ENCODE measurements at places on chromosomes 7 and 10. TPM values are rescaled to one million over a fixed set of nuclear protein-coding genes. Genes with fewer than 3 reads are reported as not detected.

Gene POT1
- 33.9 TPM for total RNA-seq

Gene ZNF273
- total RNA-seq: 13.3 TPM

Gene TDRD1
- 0.25 TPM for total RNA-seq

Gene ZKSCAN5
- total RNA-seq: 12.1 TPM

Gene TMEM270
- not detected for total RNA-seq

Gene FOXI2
- not detected for total RNA-seq

Gene PTPRZ1
- not detected for total RNA-seq

Gene ARHGAP22
- total RNA-seq: 0.27 TPM

Gene ADAP1
- 14.8 TPM for total RNA-seq

Gene FXYD4
- total RNA-seq: not detected

Gene ABCB4
- not detected for total RNA-seq

GRCh38 chr7:105677817-105678573 is 96.7 kb upstream of the EFCAB10 start:
- DNase-seq: peak; percentile 81

DNA sequence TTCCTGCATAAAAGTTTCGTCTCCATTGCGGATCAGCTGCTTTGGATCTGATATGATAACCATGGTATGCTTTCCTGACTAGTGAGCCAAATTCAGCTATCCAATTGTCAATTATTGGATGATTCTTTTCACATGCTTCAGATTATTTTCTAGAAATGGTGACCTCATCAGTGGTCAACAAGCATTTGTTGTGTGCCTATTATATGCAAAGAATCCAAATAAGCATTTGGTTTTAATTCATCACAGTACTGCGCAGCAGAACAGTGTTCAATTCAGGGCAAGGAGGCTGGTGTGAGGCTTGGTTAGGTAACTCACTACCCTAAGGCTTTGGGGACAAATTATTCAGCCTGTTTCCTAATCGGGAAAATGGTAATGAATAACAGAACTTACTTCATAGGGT is 200.5 kb downstream of the SKAP2 start:
- no peak for DNase-seq

DNA sequence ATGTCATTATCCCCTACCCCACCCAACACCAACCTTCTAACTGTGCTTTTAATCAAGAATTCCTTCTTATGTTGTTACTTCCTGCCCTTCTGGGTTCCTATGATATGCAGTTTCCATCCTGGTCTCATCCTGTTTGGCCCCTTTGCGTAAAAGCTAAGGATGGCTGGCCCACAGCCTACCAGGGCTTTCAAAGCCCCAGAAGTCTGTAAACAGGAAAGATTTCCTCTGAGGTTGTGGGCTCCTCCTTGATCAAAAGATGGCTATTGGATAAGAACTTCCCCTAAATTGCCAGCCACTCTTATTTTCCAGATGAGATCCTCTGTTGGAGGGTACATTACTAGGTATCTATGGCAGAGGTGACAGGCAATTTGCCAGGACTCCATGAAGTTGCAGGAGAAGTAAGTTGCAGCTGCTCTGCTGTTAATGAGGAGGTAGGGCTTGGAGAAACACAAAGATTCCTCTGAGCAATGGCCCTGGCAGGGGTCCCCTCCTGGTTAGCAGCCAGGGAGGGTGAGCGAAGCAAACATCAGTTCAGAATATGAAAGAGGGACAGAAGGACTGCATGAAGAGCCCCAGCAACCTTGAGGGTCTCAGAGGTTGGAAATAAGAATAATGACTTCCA is 32.1 kb downstream of the NRP1 start:
- no peak for DNase-seq

GRCh38 chr10:101774589-101775272 is 1.2 kb downstream of the FGF8 start:
- DNase-seq: peak; percentile 35

- no peak for DNase-seq
These were observed 11.9 kb downstream of the ZNF777 start for GRCh38 chr7:149448961-149449360.

GRCh38 chr10:33674491-33674890 is 340.0 kb upstream of the NRP1 start:
- DNase-seq: no peak

DNA sequence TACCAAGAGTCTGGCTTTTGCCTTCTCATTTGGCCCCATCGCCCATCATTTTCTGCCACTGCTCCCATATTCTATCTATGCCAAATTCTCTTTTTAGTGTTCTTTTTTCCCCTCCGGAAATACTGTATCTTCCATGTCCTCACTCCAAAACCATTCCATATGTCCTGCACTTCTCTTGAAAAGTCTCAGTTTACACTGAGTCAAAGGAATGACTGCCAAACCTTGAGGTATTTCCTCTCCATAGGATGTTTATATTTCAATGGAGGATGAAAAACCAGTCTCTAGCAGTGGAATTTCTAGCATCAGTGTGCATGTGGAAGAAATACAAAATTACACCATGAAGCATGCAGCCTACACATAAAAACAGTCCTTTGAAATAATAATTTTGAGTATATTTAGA is 121.4 kb upstream of the PHYHIPL start:
- no peak for DNase-seq

DNA sequence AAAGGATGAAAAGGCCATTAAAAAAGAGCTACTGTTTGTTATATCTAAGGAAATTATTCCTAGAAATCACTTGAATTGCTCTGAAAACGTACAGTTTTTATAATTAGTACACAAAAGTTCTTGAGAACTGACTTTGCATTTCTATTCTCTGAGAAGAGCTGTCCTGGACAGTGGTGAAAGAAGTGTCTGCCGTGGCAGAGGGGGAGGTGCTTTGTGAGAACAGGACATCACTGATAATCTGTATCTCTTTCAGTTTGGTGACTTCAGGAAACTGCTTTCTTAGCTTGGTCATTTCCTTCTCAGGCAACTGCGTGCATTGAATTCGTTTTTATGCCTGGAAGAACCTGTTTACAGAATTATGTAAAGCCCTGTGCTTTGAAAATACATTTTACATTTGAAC is 52.1 kb downstream of the POLL start:
- no peak for DNase-seq

GRCh38 chr10:103786020-103786419 is 69.4 kb downstream of the SH3PXD2A start:
- DNase-seq: no peak

DNA sequence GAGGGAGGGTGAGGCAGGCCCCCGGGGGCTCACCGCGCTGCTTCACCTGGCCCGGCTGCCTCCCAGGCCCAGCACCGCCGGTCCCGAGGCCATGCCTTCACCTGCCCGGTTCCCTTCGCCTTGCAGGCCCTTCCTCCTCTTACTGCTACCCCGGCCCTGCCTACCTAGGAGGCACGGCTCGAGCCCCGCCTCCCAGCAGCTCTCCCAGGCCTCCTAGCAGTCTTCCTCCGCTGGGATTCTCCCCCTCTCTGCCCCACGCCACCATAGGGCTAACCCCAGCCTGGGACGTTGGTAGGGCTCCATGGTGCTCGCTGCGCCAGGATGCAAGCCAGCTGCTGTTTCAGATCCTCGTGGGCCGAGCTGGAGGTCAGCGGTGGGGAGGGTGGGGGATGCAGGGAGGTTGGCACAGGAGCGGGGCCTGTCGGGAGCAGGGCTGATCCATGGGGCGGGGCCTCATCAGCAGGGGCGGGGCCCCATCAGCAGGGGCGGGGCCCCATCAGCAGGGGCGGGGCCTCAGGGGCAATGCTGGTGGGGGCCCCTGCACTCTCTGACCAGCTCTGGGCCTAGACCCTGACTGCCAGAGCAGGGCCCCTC is 63.3 kb downstream of the RASGEF1A start:
- DNase-seq: peak; percentile 50

- DNase-seq: peak; percentile 38
These were observed 10.4 kb upstream of the LMBR1 start for GRCh38 chr7:156903232-156903909.

DNA sequence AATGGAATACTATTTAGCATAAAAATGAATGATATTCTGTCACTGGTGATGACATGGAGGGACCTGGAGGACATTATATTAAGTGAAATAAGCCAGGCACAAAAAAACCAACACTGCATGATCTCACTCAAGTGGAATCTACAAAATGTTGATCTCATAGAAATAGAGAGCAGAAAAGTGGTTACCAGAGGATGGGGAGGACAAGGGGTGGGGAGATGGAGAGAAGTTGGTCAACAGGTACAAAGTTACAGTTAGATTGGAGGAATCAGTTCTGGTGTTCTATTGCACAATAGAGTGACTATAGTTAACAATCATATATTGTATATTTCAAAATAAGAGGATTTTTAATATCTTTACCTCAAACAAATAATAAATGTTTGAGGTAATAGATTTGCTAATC is 24.7 kb upstream of the SLC18A3 start:
- no peak for DNase-seq

DNA sequence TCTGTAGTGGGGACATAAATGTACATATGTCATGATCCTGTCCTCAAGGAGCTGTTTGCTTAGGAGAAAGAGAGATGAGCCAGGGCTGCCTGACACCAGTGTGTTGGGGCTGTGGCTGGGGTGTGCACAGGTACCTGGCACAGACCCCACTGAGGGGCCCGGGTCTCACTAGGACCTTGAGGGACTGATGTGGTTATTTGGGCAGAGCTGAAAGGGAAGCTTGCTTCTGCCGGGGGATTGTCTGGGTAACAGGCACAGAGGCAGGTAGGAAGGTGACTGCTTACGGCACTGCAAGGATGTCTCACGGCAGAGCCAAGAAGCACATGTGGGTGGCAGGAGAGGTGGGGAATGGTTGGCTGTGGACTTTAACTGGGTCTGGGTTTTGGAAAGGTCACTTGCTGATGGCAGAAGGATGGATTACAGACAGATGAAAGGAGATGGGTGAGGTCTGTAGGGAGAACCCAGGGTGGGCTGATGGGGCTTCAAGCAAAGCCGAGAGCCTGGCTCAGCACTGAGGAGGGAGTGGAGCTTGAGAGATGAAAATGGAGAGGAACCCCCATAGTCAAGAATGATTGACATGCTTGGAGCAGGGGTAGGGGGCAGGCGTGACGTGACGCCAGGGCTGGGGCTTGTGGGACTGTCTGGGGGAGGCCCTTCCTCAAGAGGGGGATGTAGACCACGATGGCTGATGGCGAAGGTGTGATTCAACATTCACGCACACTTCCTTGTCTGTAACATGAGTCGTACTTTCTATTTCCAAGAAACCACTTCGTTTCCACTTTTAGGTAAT is 207.7 kb upstream of the SHH start:
- DNase-seq: no peak

DNA sequence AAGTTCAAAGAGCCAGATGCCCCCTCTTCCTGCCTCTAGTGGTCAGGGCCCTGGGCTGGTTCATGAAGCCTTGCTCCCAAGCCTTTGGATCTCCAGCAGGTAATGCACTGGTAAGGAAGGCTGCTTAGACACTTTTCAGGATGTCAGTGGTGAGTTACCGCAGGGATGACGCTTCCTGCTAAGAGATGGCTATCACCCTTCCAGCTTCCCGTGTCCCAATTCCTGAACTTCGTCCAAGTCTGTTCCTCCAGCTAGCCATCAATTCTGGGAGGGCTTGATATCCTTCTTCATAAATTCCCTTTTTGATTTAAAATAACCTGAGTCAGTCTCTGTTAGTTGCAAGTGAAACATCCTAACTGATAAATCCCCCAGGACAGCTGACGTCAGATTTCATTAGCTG is 221.2 kb downstream of the PLXNA4 start:
- DNase-seq: no peak

GRCh38 chr10:129074939-129075338 is 392.1 kb upstream of the MGMT start:
- DNase-seq: no peak

- no peak for DNase-seq
These were observed 27.6 kb upstream of the SFMBT2 start for GRCh38 chr10:7438196-7438986.

DNA sequence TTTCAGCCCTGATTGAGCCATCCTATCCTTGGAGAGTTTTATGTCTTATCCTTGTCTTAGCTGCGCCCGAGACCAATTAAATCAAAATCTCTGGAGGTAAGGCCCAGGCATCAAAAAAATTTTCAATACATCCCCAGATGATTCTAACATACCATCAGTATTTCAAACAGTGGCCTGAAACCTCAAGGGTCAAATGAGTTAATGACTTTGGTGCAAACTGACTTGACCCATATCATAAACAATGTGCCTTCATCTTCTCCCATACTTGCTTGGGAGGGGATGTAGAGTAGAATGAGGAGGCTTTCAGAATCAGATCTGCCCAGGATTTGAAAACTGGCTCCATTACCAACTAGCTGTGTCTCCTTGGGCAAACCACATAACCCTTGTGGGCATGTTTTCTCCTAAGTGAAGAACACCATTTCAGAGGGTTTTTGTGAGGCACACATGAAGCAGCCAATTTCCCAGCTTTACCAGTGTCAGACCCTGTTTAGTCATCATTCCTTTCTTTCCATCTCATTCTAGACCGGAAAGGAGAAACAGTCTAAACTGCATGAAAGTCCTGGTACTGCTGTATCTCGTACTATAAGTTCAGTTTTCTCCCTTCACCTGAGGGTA is 35.7 kb upstream of the ATXN7L1 start:
- no peak for DNase-seq

GRCh38 chr7:30022991-30023390 is 3.5 kb downstream of the FKBP14 start:
- no peak for DNase-seq

DNA sequence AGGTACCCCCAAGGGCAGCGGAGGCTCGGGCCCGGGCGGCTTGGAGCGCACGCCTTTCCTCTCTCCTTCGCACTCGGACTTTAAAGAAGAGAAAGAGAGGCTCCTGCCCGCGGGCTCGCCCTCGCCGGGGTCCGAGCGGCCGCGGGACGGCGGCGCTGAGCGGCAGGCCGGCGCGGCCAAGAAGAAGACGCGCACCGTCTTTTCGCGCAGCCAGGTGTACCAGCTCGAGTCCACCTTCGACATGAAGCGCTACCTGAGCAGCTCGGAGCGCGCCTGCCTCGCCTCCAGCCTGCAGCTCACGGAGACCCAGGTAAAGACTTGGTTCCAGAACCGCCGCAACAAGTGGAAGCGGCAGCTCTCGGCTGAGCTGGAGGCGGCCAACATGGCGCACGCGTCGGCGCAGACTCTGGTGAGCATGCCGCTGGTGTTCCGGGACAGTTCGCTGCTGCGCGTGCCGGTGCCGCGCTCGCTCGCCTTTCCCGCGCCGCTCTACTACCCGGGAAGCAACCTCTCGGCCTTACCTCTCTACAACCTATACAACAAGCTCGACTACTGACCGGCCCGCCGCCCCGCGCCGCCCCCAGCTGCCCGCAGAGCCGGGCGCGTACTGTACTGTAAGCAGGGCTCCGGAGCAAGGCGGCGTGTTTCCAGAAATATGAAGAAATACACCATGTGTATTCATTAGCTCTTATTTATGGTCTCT is 1.8 kb downstream of the HMX2 start:
- peak; percentile 74 for DNase-seq

DNA sequence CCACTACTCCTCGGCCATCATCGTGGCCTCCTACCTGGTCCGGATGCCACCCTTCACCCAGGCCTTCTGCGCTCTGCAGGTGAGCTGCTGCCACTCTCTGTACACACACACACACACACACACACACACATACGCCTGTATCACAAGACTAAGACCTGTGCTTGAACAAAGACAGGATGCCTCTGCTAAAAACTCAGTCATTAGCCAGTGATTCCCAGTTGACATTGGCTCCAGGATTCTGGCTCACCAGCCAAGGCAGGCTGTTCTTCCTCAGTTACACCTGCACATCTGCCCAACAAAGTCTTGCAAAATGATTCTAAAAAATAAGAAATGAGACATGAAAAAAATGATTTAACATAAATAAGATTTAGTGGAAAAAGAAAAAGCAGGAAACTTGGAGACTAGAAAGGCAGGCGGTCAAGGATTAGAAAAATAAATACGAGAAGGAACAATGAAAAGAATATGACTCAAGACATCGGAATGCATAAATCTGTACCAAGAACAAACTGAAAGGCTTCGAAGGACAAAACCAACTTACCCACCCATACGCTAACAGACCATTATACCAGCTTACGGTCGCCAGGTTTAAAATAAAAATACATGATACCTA is 7.4 kb upstream of the LRRC18 start:
- no peak for DNase-seq

GRCh38 chr10:86287966-86288579 is 78.5 kb downstream of the GRID1 start:
- no peak for DNase-seq
